ENCODE measurements at places on chromosomes 3 and 15.
A peak's percentile ranks its signal among the peaks of the same experiment; 100 is the strongest.

- DNase-seq = no peak
These were observed 215.1 kb downstream of the SHQ1 start for GRCh38 chr3:72633121-72633520.

GRCh38 chr15:75739791-75740190 lies 27.1 kb upstream of the CSPG4 start:
- DNase-seq = no peak

GRCh38 chr3:146503461-146504202 lies 34.3 kb upstream of the PLSCR2 start:
- DNase-seq = peak; percentile 75

DNA sequence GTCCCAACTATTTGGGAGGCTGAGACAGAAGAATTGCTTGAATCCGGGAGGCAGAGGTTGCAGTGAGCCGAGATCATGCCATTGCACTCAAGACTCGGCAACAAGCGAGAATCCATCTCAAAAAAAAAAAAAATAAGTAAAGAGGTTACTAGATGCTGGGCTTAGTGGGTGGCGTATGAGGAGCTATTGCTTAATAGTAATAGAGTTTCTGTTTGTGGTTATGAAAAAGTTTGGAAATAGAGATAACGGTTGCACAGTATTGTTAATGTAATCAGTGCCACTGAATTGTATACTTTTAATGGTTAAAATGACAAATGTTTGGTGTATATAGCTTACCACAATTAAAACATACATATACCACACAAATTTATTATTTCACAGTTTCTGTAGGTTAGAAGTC lies 14.7 kb upstream of the HHATL start:
- no peak for DNase-seq

Measured in Caki2 (cell line).